BE2C (cell line): ENCODE measurements at places on chromosomes 12 and 14.

- no peak for DNase-seq
Observed at GRCh38 chr12:89859508-89860220, 151.0 kb upstream of the ATP2B1 start.

- peak; percentile 39 for DNase-seq
Observed at GRCh38 chr12:2291182-2291832, 238.5 kb downstream of the CACNA1C start.

DNA sequence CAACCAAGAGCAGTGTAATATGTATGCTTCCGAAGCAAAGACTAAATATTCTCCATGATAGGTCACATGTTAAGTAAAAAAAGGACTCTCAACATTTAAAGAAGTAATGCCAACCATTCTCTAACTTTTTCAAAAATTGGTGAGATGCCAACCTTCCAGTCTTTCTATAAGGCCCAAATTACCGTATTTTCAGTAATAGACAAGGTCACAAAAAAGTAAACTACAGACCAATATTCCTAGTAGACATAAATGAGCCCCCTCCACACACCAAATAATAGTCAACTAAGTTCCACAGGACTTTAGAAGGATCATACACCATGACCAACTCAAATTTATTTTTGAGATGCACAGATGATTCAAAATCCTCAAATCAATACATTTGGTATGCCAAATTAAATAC is 867.4 kb downstream of the TMEM121 start:
- no peak for DNase-seq

DNA sequence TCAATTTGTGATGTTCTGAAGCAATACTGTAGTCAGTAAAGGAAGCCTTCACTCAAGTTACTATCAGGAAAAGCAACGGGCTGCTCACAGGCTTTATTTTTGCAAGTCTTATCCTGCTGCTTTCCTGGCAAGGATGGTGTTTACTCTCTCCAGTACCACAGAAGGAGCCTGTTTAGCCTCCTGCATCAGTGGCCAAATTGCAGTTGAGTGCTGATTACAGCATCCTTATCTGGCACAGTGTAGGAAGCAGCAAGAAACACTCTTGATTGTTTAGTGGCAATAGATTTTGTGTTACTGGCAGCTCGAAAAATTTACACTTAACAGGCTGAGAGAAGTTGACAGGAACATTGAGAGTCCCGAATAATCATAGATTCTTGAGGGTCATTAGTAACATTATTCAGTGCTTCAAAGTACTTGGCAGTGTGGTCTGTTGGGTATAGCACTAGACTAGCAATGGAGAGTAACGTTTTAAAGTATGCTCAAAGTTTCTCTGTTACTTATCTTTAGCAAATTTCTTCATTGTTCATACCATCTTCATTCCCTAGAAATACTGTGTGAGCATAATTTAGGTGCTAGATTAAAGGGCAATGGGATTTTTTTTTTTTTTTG is 11.7 kb downstream of the TULP3 start:
- peak; percentile 45 for DNase-seq

DNA sequence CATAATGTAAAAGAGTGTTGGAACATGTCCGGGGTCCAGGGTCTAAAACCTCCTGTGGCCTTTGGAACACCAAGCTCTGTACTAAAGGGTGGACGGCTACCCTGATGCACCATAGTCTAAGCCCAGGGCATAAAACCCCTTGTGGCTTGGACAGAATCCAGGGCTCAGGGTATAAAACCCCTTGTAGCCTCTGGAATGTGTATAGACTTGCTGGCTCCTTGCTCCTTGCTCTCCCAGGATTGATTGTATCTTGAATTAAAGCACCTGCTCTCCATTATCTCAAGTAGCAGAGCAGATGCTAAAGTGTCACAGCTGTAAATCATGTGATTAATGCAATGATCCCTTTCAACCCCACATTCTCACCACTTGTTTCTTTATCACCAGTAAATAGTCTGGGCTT is 556.5 kb downstream of the LRFN5 start:
- no peak for DNase-seq

GRCh38 chr12:108860443-108860842 is 3.1 kb upstream of the SSH1 start:
- no peak for DNase-seq

DNA sequence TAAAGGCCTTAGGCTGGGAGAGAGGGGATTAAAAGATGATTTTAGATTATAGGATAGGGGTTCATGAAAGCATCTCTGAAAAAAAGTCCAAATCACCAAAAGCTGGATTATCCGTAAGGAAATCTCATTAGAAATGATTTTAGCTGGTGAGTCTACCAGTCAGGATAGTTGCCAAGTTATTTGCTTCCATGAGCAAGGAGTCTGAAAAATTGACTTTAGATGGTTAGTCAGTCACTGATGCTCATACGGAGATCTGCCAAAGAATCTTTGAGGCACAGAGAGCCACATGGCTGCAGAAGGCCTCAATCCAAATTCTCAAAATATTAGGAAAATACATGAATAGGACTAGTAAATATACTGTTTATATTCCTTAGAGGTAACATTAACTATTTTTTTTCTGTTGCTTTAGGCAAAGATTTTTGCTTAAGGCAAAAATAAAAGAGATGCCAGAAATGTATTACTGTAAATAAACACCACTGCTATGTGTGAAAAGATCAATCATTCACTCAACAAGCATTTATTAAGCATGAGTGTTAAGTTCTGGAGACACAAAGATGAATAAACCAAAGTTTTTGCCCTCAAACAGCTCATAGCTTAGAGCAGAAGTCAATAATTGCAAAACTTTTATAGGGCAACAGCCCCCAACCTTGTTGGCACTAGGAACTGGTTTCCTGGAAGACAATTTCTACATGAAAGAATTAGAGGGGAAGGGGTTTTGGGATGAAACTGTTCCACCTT is 105.2 kb downstream of the BBS10 start:
- DNase-seq, result no peak
